ENCODE measurements at places on chromosomes 3 and 15.

DNA sequence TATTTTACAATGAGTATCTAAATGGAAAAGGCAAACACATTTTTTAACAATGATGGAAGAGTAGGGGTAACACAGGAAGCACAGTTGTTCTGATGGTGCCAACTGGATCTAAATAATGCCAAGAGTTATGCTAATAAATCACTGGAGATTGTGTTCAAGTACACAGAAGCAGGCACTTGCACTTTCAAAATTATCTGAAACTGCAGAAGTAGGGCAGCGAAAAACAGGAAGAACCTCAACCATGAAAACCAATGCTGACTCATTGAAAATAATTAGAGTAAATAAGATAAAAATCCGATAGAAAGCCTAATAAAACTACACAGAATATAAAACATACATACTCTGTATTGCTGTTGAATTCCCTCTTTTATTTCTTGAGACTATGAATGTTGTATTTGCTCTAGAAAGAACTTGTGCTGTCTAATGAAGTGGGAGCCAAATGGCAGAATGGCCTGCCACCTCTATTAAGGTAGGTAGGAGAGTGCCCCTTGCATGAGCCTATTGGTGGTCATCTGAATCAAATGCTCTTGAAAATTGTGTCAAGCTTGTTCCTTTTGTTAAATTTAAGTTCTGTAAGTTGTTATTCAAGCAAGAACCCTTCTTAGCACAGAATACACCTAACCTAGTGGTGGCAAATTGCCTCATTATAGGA is 93.7 kb downstream of the ABI3BP start:
- DNase-seq = no peak

GRCh38 chr15:56428821-56429458 is 36.0 kb downstream of the MNS1 start:
- no peak for DNase-seq

DNA sequence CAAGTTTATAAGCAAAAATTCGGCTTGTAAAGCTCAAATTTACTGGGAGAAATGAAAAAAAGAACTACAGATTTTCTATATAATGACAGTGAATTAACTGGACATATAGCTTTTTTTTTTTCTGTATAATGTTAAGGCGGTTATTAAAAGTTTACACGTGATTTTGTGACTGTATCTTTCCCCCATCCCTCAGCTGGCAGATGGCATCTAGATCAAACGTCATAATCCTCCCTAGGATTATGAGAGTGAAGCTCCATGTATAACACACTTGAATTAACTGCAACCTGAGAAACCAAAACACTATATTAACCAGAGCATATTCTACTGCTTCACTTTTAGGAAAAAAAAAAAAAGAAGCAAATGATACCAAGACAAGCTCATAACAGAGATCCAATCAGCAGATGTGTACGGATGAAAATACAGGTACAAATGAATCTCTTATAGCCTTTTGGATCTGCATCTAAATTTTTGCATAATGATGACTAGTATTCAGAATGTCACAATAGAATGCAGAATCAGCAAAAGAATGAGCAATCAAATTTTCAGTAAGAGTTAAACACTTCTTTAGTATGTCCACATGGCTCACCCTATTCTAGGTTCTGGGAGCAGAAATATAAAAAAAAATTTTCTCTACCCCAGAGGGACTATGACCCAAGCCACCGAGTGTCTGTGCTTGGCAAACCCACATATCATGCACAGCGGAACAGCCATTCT is 12.4 kb downstream of the MOBP start:
- DNase-seq = no peak

DNA sequence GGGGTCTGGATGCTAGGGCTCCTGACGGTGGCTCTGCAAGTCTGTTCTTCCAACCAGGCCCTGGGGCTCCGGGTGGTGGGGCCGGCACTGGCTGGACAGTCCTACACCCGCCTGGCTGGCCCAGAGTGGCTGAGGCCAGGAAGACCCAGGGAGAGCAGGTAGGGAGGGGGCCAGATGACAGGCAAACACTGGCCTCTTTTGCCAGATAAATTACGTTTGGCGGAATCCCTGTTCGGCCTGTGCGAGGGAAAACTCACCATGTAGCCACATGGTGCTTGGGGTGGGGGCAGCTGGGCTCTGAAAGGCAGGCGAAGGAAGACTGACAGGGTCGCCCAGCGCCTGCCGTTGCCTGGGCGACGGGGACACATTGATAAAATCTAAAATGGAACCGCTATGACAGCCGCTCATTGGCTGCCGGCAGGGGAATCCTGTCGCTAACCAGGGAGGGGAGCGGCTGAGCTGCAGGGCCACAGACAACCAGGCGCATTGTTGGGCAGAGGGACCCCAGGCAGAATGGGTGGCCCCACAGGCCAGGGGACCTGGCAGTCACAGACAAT is 30.4 kb downstream of the IQSEC1 start:
- DNase-seq = no peak

- no peak for DNase-seq
These were observed 66.2 kb upstream of the TPM1 start for GRCh38 chr15:62976301-62976881.

DNA sequence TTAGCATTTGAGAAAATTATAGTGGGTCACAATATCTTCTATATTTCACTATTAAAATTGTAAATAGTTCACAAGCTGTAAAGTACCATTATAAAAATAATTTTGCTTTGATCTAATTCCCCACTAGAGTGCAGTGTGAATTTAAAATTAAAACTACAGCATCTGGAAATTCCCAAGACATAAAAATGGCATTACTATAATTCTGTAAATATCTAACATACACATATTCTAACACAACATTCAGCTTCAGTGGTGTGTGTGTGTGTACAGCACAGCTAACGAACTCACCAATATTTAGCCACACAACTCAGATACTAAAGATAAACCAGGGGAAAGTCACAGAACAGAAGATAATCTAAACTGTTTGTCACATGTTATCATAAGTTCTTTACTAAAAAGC is 424.9 kb upstream of the ZNF385D start:
- DNase-seq = no peak

GRCh38 chr15:69398491-69398891 is 15.7 kb upstream of the KIF23 start:
- no peak for DNase-seq

- DNase-seq = no peak
These were observed 10.6 kb downstream of the LRRC58 start for GRCh38 chr3:120338517-120338916.

DNA sequence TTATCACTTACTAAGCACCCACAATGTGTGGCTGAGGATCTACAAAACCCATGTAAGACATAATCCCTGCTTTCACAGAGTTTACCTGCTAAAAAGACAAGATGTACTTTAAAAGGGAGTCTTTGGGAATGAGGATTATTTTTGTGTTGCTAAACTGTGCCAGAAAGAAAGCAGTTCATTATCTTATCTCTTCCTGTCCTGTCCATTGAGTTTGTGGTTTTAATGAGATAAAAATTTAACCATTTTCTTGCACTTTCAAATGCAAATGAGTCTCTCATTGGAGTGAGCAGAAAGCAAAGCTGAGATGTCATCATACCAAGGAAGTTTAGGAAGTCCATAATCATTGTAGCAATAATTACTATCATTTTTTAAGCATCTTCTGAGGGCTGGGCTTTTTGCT is 231.2 kb upstream of the ADAMTS9 start:
- no peak for DNase-seq

DNA sequence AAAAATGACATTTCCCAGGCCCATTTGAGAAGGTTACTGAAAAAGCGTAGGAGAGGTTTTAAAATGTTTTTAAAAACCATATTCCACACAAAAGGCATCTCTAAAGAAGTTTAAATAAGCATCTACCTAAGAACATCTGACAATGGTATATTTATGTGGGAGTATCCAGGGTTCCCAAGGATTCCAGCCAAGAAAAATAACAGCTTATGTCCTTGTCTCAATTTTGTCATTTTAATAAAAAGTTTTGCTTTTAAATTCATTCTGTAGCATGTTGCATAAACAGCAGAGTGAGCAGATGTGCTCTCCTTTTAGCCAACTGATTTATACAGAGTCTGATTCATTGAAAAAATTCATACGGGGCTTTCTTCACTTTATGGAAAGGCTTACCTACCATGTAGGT is 129.9 kb downstream of the LRRC3B start:
- DNase-seq = no peak

GRCh38 chr3:171770689-171771620 is 39.3 kb downstream of the PLD1 start:
- DNase-seq = no peak
